Right forelimb (tissue), 1 donor: ENCODE measurements at places on chromosomes 7 and 10.

GRCh38 chr10:22805304-22805703 lies 90.9 kb upstream of the PIP4K2A start:
- no peak for DNase-seq

DNA sequence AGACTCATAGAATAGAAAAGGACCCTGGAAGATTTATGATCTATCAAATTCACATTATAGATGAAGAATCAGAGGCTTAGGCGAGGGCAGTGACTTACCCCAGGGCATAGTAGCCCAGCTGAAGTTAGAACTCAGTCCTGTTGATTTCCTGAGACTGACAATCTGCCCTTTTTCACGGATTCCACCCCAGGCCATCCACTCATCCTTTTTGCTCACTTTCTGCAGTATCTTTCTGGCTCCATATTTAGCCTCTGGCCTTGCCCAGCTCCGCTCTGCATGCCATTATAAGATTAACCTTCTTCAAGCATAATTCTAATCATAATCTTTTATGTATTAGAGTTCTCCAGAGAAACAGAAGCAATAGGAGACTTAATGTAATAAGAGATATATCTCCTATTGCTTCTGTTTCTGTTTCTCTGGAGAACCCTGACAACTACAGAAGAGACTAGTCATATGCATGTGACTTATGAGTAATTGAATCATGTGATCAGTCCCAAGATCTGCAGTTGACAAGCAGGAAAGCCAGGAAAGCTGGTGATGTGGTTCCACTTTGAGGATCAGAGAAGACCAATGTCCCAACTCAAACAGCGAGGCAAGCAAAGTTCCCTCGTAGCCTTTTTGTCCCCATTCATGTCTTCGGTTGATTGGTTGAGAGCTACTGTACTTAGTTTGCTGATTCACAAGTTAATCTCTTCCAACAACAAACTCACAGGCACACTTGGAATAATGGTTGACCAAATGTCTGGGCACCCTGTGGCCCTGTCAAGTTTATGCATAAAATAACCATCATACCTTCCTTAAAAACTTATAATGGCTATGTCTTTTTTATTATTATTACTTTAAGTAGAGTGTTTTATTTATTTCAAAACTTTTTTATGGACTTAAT lies 412.1 kb downstream of the SUGCT start:
- DNase-seq, result no peak

DNA sequence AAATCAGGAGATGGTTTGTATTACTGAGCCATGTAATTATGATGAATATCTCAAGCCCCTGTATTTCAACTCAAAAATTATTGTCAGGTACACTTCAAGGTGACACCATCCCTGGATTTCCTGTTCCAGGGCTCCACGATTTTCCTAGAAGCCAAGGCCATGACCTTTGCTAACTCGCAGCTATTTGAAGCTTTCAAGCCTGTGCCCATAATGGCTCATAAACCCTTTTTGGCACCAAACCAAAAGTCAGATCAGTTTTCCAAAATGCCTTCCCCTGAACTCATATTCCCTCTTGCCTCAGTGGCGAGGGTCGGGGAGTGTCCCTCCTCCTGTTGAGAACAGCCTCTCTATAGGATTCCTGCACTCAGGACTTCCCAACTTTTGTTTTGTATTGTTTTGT lies 70.8 kb downstream of the HIP1 start:
- DNase-seq, result no peak

DNA sequence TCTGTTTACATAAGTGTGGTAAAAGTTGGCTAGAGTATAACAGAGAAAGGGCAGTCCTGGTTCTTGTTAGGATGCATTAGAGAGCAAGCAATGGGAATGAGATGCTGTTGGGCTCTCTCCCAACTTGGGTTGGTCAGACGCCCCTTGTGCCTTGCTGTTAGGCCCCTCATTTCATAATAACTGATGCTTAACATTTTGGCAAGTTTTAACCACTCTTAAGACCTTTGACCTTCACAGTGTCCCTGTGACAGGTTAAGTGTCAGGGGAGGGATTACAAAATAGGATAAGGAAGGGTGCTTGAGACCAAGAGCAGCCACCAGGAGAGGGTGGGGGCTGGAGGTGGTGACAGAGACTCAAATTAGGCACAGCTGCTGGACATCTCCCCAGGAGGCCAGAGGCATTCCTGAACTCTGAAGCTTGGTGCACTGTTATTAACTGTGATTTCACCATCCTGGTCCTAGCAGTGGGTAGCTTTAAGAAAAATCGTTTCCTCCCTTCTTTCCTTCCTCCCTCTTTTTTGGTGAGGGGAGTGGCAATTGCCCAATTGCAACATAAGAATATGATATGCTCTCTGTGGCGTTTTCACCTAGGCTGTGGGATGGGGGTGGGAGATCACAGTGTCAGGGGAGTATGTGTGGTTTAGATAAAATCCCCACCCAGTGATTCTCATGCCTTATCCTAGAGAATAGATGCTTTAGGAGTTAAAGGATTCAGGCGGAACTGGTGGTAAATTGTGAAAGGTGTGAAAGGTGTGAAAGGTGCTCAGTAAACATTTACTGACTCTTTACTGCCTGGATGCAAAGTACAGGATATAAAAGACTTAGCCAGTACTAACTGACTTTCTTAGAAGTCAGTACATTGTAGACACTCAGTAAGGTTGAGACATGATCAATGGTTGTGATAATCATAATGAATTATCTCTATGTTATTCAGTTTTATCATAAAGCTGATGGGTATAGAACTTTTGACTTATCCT lies 270.5 kb downstream of the BICC1 start:
- DNase-seq, result no peak

GRCh38 chr7:77799078-77799964 lies 748 bp downstream of the PHTF2 start:
- peak; percentile 78 for DNase-seq

- DNase-seq, result no peak
These were observed 120.2 kb downstream of the MAD1L1 start for GRCh38 chr7:2112261-2113198.

- no peak for DNase-seq
These were observed 172.0 kb downstream of the DGKI start for GRCh38 chr7:137674551-137675409.

- DNase-seq, result no peak
These were observed 182.9 kb downstream of the ANK3 start for GRCh38 chr10:60206735-60207134.

GRCh38 chr10:13001041-13001886 lies at the start of gene CCDC3:
Gene CCDC3 (minus strand): TSS chr10:13001713. CDS start chr10:13001570, 143 bp downstream.
- DNase-seq, result peak; percentile 66

DNA sequence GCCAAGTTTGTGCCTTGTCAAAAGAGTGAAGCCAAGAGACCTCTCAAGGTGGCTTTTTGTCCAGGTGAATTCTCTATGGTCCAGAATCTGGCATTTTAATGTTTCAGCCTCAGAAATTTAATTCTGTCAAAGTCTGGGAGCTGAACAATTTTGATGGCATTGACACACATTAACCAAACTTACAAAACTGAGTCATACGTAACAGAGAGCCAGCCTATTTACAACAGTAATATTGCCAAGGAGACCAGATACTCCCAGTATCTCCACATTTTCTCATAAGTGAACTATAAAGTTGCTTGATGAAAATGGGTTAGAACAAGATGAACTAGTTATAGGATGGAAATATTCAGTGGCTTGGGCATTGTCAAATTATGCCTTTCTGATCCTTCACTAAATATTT lies 43.8 kb downstream of the PDE6C start:
- no peak for DNase-seq

- no peak for DNase-seq
These were observed 121.0 kb upstream of the PPP2R2D start for GRCh38 chr10:131779661-131780394.

GRCh38 chr10:55168343-55168742 lies 367.3 kb upstream of the PCDH15 start:
- DNase-seq, result no peak

DNA sequence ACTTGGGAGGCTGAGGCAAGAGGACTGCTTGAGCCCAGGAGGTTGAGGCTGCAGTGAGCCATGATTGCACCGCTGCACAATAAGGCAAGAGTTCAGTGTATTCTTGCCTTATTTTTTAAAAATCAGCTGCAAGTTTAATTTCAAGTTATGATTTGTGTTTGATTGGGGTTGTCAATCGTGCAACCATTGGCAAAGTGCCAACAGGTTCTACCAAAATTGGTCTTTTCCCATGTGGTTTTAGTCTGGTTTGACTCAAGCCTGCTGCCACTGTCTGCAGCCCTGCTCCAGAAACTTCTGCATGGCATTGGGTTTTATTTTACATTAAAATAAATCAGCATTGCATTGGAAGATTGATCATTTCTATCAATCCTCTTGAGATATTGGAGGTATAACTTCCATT lies 72.7 kb downstream of the PTPRE start:
- DNase-seq, result no peak

GRCh38 chr7:51019891-51020870 lies 237.5 kb upstream of the GRB10 start:
- DNase-seq, result peak; percentile 28

DNA sequence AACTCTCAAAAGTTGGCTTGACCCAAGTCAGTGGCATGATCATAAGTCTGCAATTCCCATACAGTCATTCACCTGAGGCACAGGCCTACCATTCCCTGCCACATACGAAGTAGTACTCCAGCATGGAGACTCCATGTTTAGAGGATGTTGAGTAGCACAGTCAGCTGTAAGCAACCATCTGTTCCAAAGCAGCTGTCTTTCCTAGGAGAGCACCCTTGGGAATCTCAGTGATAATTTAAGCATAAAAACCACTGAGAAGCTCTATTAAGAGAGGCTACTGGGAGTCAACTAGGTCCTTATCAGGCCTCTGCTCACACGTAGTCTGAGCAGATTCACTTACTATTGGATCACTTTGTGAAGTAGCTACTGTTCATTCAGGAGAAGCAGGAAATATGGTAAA lies 61.6 kb upstream of the UNC5B start:
- no peak for DNase-seq

- DNase-seq, result no peak
These were observed 18.9 kb downstream of the OTUD1 start for GRCh38 chr10:23457632-23458417.

GRCh38 chr7:132124575-132124974 lies 451.7 kb downstream of the PLXNA4 start:
- no peak for DNase-seq

GRCh38 chr7:70263471-70264255 lies 665.4 kb downstream of the AUTS2 start:
- no peak for DNase-seq

- no peak for DNase-seq
These were observed 20.9 kb upstream of the CYP51A1 start for GRCh38 chr7:92155108-92155739.

DNA sequence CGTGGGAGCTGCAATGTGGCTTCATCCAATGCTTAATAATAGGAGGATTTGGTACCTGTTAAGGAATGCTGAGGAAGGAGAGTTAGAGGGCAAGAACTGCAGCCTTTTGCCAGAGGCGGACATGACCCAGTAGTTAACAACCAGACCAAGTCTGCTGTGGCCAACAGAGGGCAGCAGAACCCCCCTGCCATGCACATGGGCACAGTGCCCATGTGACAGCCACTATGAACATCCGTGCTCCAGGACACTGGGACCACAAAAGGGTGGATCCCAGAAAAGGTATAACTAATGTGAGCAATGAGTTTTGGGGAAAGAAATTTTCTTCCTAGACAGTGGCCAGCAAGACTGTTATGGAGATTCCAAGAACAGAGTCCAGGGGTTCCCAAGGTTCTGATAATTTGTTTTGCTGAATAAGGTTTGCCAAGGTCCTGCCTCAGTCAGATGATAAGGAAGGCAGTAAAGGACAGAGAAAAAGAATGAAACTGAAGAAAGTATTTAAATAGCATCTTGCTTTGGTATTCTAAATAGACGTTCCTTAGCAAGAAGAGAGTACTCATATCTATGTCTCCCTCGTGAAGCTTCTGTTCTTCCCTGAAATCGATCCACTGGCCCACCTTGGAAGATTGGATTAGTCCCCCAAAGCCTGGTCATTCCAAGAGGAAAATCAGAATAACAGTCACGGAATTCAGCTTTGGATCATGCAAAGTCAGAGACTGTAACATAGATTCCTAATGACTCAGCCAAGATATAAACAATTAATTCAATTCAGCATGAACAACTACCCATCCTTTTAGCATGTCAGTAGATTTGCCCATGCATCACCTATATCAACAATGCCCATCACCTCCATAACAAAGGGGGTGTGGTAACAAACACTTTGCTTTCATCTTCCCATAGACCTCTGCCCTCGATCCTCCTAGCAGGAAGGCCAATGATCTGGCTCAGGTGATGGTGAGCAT lies 56.0 kb downstream of the LGI1 start:
- DNase-seq, result peak; percentile 60

- no peak for DNase-seq
These were observed 41.4 kb downstream of the EXOC4 start for GRCh38 chr7:133294234-133294633.

GRCh38 chr7:11369696-11370095 lies 396.0 kb downstream of the PHF14 start:
- no peak for DNase-seq

DNA sequence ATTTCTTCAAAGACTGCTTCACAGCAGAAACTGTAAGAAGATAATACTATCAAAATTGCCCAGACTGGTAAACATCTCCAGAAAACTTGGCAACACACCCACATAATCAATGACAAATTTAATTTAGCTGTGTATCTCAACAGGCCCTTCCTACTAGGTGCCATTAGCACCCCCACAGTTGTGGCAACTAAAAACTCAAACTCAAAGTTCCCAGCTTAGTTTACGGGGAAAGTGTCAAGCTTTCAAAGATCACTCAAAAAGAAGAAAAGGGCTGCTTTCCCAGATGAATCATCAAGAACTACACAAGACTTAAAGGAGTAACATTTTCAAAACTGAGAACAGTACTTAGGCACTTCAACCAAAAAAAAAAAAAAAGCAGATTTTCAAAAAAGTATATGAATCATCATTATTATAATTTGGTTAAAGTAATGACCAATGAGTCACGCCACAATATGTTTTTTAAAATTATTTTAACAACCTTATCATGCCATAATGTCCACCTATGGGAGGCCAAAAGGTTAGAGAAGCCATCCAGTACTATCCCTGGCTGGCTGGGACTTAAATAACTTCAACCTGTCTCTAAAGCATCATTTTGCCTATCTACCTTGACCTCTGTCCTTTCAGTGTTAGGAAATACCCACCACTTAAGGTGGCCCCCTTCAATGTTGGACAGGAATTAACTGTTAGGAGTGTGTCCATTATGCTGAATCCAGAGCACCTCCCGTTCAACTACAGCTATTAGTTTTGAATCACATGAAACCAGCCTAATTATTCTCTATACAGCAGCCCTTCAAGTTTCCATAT lies 90.8 kb downstream of the ZFAND4 start:
- DNase-seq, result no peak

- no peak for DNase-seq
These were observed 3.9 kb downstream of the CDK14 start for GRCh38 chr7:90599892-90600555.

- no peak for DNase-seq
These were observed 16.0 kb downstream of the GPER1 start for GRCh38 chr7:1103789-1104515.

GRCh38 chr7:28847176-28847575 lies 111.0 kb downstream of the TRIL start:
- DNase-seq, result no peak
